Hematopoietic multipotent progenitor cell (in vitro differentiated cells): ENCODE measurements at places on chromosomes 12 and 14.

DNA sequence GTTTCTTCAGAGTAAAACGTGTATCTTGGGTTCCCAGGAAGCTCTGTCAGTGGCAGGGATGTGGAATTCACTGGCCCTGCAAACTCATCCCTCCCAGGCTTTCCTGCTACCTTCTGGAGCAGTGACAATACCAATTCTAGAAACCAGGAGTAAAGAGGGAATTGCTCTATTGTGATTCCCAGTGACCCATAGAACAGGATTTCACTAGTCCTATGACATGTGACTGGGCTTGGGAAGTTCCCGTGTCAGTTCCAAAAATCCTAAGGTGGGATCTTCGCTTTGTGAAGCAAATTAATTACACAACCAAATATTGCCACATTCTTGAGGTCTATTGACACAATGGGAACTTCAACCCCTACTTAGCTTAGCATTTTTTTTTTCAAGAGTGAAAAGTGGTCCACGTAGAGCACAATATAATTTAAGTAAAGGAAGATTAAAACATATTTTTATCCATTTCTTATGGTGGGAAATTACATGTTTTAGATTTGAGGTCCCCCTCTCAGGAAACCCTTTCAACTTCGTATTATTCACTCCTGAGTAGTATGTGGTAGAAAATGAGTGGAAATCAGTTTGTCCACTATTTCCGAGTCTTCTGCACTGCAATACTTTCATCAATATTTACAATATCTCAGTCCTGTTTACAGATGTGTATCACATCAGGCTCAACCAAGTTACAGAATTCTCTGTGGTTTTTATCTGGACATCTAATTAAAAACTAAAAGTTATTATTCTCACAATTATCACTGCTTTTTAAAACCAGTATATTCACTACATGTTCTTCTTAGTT lies 88.9 kb upstream of the SOX5 start:
- DNase-seq = no peak

DNA sequence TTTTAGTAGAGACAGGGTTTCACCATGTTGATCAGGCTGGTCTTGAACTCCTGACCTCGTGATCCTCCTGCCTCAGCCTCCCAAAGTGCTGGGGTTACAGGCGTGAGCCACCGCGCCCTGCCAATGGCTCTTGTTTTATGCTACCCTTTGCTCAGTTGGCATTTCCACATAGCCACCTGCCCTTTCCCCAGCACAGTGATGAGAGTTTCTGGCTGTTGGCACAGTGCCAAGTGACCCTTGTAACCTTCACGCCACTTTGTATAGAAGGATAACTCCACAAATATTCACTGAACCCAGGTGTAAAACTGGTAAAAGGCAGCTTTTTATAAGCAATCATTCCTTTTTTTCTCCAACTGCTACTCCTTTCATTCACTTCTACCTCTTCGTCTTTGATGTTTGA lies 18.5 kb upstream of the CCDC175 start:
- no peak for DNase-seq

- no peak for DNase-seq
These were observed 2.1 kb downstream of the SAMD4A start for GRCh38 chr14:54568821-54569595.

GRCh38 chr14:89444044-89444443 lies 27.0 kb upstream of the FOXN3 start:
- DNase-seq = no peak

DNA sequence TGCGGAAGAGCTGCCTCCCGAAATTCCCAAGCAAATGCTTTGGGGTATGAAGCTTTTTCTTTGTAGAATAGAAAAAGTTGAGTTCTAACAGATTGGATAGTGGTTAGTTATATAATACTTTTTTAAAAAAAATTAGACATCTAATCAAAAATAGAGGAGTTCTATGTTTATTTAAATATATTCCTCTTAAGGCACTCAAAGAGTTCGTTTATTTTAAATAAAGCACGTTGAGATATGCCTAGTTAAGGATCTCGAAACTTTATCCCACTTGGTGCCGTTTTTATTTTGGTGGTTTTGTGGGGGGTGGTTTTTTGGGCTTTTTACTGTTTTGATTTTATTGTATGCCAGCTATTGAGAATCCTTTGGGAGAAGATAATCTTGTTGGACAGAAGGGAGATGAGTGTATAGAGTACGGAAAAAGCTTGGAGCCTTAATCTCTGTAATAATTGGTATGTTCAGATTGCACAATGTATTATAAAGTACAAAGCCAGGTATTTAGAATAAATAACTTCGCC lies 10.7 kb upstream of the SNAPC1 start:
- no peak for DNase-seq

- DNase-seq = no peak
These were observed 14.4 kb upstream of the TUNAR start for GRCh38 chr14:95862243-95862642.

DNA sequence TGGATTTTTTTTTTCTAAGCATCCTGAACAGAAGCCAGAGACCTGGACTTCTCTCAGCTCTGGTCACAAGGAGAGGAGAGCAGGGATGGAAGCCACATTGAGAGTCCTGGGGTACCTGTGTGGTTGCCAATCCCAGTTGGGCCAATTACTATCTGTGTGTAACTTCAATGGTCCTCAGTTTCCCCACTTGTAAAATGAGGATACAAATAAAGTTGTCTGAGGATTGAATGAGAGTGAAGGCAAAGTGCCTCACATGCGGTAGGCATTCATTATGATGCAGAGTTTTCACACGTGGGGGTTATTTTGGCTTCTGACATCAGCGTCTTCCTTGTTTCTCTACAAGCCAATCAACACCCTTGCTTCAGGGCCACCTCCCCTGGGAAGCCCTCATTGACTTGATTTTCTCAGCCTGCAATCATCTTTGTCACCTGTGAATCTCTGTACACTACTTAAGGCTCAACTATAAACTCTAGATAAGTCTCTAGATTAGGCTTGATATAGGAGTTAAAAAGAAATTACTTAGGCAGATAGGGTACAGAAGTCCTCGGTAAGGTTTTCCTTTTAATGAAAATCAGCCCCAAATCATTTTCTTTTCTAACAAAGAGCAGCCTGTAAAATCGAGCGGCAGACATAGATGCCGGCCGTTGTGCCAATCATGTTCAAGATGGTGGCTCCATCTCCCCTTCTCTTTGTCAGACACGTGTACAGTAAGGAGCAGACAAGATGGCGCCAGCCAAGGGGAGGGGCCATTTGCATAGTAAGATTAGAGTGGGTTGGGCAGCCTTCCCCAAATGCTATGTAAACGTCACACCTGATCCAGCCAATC lies 37.8 kb upstream of the FICD start:
- no peak for DNase-seq

DNA sequence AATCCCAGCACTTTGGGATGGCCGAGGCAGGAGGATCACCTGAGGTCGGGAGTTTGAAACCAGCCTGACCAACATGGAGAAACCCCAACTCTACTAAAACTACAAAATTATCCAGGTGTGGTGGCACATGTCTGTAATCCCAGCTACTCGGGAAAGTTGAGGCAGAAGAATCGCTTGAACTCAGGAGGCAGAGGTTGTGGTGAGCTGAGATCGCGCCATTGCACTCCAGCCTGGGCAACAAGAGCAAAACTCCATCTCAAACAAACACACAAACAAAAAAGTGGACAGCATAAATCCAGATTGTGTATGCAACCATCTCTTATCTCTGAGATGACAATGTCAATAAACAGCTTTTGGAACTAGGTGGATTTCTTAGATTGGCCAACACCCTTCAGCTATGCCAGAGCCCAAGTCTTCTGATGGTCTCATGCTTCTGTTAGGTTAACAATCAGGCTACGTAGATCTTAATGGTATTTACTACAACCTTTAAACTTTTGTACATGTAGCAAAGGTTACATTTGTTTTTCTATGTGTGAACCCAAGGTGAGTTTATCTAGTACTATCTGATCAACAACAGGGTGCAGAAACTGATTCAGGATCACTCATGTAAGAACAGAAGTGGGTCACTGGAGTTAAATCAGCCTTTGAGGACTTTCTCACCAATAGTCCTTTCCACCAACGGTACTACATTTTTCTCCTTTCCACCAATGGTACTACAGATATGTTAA lies 73.7 kb downstream of the DUSP16 start:
- no peak for DNase-seq

DNA sequence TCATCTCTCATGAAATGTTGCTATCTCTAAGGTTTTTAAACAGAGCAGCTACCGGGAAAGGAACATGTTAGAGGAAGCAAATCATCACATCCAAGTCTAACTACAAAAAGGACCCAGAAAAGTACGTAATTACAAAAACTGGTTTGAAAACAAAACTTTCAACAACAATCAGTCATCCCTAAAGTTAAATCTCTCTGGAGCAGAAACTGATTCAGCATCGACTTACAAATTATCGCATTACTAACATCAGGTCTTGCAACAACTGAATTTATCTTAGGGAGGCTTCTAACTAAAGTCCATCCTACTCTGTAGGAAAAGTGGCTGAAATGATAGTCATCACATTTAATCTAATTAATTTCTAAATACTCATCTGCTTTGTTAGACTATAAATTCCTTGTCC lies 137.0 kb downstream of the MED13L start:
- no peak for DNase-seq

GRCh38 chr12:70619471-70620152 lies 17.6 kb downstream of the PTPRB start:
- no peak for DNase-seq

GRCh38 chr14:75339059-75339458 lies 60.4 kb downstream of the FOS start:
- DNase-seq = no peak

- no peak for DNase-seq
These were observed 28.7 kb downstream of the WNT5B start for GRCh38 chr12:1657688-1658087.
